ENCODE measurements at places on chromosomes 6 and 20.

- DNase-seq, result no peak
Measured at GRCh38 chr6:89817481-89817880, 2.1 kb downstream of the MDN1 start.

GRCh38 chr20:35618263-35619131 lies 2.9 kb downstream of the SPAG4 start:
- DNase-seq, result no peak

DNA sequence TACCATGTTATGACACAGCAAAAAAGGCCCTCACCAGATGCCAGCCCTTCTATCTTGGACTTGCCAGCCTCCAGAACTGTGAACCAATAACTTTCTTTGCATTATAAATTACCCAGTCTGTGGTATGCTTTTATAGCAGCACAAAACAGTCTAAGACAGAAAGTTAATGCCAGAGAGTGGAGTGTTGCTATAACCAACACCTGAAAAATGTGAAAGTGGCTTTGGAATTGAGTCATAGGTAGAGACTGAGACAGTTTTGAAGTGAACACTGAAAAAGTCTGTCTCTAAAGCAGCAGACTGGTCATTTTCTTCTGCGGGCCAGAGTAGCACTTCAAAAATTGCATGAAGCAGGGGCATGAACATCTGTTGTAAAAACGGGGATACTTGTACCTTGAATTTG lies 28.0 kb upstream of the ASIP start:
- DNase-seq, result no peak

- no peak for DNase-seq
Measured at GRCh38 chr6:32327103-32327502, 44.6 kb downstream of the TSBP1 start.

DNA sequence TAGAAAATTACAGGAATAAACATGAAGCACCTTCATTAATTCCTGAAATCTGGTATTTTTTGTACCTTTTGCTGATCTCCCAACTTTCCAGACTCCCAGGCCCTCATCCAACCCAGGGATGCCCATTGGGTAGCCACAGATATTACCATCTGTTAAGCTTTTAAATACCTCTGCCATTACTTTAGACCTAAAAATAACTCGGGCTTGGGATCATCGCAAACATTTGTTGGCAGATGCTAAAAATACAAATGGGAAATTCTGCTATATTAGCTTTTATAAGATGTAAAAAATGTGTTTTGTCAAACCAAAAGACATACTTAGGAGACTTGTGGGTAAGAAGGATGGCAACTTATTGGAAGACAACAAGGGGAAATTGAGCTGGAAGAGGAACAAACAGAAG lies 376.1 kb downstream of the CENPW start:
- no peak for DNase-seq

GRCh38 chr6:69894578-69895347 lies 28.4 kb downstream of the COL19A1 start:
- no peak for DNase-seq

DNA sequence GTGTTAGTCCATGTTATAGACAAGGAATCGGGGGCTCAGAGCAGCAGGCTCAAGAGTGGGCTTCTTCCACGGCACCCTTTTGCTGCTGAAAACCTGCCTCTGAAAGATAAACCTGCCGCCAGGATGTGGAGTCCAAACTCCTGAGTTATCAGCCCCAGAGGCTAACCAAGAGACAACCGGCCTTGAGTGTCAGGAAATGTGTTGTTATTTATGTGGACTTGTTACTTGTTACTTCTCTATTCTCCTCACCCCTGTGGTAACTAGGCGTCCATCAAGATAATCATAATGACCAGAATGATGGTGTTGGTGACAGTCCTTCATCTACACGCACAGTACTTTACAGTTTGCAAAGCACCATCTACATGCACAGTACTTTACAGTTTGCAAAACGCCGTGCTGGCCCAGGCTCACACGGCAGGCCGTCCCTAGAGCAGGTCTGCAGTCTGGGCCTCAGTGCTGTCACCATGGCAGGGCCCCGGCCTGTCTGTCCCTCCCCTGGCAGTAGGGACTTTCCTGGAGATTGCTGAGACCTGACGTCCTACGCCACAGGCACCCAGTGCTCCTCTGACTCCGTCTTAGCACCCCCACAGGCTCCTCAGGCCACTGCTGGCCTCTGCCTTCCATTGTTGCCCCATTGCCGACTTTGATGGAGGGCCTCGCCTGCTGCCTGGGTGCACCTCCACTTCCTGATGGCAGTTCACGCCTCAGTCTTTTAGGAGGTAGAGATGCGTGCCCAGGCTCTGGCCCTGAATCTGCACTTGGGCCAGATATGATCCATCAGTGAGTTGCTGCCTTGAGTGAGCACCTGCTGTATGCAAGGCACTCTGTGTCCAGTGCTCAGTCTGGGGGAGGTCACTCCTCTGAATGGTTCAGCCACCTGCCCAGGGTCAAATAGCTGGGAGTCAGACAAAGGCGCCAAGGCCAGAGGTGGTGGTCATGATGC lies 9.1 kb upstream of the BPIFB4 start:
- DNase-seq, result no peak

DNA sequence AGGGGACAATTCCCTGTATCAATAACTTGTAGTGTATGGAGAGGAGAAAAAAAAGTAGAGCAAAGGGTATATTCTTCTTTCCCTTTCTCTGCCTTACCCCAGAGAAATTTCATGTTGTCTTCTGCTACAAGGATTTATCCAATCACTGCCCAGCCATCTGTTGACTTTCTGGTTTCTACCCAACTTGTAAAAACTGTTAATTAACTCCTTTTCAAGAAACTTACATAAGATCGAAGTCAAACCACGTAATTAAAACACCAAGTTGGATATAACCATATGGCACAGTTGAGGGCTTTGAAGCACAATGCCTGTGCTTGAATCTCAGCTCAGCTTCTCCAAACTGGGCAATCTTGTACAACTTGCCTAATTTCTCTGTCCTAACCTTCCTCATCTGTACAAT lies 99.5 kb downstream of the MAN1A1 start:
- DNase-seq, result no peak

DNA sequence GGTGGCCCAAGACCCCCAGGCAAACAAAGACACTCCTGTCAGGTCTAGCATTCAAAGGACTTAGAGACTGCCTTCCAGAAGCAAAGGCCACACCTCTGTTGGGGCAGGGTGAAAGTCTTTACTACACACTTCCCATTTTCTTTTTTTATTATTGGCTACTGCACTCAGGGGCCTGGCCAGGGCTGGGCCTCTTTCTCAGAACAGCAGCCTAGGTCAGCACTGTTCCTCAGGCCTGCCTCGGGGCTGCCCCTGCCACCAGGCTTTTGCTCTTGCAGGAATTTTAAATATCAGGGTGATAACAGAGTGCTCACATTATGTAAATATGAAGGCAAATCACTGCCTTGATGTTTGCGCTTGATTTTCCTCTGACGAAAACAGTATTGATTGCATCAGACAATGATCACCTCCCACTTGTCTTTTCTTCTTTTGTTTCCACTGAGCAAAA lies 18.5 kb downstream of the GSTA4 start:
- no peak for DNase-seq

DNA sequence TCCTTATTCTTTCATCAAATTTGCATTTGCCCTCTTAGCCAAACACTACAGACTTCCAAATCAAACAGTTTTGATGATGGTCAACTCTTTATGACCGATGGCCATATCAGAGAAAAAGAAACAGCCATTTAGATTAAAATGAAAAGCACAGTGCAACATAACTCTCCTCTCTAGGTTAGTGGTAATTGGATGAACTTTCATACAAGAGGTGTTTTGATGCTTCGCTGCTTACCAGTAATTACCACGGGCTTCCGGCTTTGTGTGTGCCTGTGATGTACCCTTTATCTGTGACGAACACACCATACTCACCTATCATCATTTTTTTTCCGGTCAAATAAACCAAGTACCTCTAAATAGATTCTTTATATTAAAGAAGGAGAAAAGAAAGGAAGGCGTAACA lies 181.8 kb downstream of the FOXA2 start:
- DNase-seq, result no peak

DNA sequence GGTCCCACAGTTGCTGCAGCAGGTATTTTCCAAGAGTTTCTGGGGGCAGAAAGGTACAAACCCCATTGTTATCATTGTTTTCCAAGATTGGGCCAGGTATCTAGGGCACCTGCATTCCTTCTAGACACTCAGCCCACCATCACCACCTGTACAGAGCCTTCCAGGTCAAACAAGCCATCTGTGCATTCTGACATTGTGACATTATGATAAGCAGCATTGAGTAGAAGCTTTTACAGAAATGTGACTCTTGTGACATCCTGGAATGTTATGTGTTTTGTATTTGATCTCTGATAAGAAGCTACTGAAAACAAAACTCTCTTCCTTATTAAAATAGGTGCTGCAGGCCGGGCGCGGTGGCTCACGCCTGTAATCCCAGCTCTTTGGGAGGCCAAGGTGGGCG lies 128.1 kb upstream of the CCN2 start:
- DNase-seq, result no peak

DNA sequence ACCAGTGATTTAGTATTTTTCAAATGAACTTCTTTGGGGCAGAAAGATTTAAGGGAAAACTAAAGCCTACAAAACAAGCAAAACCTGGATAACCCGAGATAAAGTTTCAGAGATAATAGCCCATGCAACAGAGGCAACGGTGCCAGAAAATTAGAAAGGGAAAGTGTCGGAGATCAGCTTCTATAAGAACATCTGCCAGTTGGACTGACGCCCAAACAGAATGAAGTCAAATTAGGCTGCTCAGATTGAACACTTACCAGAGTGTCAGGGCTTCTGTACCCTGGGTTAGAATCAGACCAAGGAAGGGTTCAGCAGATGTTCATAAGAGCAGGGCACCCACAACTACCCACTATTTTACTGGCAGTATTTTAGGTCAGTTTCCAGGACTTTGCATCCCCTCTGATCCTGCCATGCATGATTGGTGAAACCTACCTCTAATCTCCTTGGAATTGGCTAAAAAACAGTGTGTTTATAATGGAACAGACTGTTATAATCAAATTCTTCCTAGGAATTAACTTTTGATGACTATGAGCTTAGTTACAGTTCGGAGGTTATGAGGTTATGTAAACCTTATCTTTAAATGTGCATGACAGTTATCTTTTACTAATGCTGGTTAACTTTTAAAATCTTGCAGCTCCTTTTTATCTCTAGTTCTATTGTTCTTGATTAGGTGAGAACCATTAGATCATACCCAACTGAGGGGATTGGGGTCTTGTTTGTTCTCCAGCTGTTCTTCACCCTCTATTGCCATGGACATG lies 13.1 kb downstream of the BMP2 start:
- DNase-seq, result no peak

GRCh38 chr6:32553037-32553742 lies 23.1 kb upstream of the HLA-DRB5 start:
- DNase-seq, result no peak

DNA sequence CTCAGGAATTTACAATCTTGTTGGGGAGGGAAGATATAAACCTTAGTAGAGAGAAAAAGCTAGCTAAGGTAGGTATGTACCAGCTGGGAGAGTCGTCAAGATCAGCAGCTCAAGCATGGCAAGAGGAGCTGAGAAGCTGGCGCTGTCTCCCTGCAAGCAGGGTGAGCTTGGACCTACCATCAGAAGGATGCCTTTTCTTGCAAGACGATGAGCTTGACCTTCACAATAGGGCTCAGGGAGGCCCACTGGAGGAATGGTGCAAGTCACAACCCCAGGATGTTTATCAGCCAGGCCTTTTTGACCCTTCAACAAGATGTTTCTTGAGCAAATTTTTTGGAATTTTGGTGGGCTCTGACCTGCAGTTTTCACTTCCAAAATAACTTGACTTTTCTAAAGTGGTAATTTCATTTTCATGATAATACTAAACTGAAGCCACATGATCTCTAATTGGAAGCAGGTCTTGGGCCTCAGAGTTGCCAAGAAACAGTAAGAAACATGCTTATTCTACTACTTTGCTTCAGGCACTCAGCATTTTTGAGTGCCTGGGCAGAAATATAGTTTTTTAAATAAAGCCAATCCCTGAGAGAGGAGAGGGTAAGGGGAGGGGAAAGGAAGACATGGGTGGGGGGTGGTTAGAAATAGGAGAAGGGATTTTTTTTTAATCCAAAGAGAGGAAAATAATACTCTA lies 258.1 kb downstream of the CLIC5 start:
- DNase-seq, result no peak

- DNase-seq, result no peak
Measured at GRCh38 chr6:90004511-90004910, 110.2 kb downstream of the GJA10 start.

DNA sequence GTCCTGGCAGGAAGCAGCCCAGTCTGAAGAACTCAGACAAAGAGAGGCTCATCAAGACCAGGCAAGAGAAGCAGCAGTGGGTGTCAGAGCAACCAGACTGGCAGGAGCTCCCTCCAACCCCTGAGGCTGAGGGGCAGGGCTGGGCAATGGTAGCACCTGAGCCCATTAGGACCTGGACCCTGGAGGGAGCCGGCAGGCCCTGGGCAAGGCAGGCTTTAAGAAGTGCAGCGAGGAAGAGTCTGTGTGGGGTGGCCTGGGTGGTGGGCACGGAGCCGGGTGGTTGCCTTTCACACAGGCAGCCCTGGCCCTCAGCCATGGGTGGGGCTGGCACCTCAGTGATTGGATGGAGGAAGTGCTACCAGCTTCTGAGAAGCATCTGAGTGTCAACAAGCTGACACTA lies 33.1 kb upstream of the IRF4 start:
- no peak for DNase-seq

All from GM19239 (cell line).